ENCODE measurements at places on chromosomes 5 and 9.

DNA sequence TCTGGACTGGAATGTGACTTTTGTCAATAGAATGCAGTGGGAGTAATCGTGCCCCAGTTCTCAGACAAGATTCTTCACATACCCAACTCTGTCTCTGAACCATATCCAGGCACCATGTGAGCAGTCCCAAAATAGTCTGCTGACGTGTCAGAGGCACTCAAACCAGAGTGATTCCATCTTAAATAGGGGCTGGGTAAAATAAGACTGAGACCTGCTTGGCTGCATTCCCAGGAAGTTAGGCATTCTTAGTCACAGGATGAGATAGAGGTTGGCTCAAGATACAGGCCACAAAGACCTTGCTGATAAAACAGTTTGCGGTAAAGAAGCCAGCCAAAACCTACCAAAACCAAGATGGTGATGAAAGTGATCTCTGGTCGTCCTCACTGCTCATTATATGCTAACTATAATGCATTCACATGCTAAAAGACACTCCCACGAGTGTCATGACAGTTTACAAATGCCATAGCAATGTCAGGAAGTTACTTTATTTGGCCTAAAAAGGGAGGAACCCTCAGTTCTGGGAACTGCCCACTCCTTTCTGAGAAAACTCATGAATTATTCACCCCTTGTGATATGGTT is 16.9 kb upstream of the PLCXD3 start:
- no peak for DNase-seq

- no peak for DNase-seq
Observed at GRCh38 chr5:167107684-167108083, 1183.8 kb upstream of the WWC1 start.

GRCh38 chr5:178545941-178546674 is 44.1 kb downstream of the COL23A1 start:
- no peak for DNase-seq

DNA sequence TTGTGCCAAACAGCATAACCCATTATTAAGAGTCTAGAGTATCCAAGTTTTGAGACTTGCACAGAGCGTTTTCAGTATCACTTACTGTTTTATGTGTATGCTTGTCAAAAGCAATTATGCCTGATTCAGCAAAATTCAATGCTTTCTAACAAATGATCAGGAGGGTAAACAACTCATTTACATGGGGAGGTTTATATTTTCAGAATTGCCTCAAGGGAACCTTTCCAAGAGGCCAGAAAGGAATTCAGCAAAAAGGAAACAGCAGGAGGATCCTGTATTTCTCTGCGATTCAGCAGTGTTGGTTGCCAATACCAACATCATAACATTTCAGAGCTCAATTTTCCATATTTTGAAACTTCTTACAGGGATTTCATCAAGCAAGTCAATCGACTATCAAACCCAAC is 69.3 kb upstream of the DAB2 start:
- no peak for DNase-seq

GRCh38 chr5:107526270-107526937 is 144.3 kb downstream of the EFNA5 start:
- no peak for DNase-seq
